Sciatic nerve (tissue), 2 donors: ENCODE measurements at places on chromosomes 12 and 14.

GRCh38 chr12:32501835-32502333 lies 102.5 kb downstream of the FGD4 start:
- no peak for DNase-seq

GRCh38 chr14:50820786-50821509 lies 10.0 kb downstream of the NIN start:
- DNase-seq: no peak

DNA sequence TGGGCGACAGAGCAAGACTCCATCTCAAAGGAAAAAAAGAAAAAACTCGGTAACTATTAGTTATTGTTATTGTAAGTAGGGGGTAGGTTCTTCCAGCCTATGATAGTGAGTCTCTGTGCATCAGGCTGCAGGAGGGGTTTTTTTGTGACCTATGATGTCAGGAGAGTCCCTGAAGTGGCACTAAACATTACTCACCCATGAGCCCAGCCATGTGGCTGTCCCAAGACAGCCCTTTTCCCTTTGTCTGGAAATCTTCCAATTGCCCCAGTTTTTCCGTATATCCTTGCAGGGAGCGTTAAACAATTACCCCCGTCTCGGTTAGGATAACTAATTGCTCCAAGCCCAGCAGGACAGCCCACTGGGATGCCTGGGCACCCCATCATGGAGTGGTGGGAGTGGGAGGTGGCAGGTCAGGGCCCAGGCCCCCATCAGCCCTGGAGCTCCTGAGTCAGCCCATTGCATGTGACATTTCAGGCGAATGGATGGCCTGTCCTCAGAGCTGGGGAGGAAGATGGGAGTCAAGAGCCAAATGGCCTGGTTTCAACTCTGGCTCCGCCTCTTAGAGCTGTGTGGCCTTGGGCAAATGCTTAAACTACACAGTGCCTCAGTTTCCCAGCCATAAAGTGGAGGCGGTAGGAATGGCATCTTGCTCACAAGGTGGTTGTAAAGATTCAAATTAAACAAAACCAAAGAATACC lies 16.4 kb downstream of the PHETA1 start:
- DNase-seq: no peak

GRCh38 chr12:40058721-40059190 lies 47.1 kb downstream of the SLC2A13 start:
- no peak for DNase-seq

DNA sequence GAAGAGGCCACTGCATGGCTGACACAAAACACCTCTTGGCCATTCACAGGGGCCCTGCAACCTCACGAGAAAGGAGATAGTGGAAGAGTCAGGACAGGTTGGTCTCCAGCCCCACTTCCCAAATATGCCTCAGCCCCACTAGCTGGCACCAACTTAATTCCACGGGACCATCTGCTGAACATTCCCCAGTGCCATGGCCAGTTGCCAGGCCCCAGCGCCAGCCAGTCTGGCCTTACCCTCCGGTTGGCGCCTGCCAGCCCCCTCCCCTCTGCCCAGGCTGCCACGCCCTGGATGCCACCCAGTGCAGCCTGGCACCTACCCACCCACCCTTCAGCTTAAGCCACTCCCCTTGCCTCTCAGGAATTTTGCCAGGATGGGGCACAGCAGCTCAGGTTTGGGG lies 21.2 kb upstream of the HSPB8 start:
- no peak for DNase-seq

- DNase-seq: peak; percentile 53
These were observed 48.2 kb upstream of the DYNC1H1 start for GRCh38 chr14:101915871-101916815.

DNA sequence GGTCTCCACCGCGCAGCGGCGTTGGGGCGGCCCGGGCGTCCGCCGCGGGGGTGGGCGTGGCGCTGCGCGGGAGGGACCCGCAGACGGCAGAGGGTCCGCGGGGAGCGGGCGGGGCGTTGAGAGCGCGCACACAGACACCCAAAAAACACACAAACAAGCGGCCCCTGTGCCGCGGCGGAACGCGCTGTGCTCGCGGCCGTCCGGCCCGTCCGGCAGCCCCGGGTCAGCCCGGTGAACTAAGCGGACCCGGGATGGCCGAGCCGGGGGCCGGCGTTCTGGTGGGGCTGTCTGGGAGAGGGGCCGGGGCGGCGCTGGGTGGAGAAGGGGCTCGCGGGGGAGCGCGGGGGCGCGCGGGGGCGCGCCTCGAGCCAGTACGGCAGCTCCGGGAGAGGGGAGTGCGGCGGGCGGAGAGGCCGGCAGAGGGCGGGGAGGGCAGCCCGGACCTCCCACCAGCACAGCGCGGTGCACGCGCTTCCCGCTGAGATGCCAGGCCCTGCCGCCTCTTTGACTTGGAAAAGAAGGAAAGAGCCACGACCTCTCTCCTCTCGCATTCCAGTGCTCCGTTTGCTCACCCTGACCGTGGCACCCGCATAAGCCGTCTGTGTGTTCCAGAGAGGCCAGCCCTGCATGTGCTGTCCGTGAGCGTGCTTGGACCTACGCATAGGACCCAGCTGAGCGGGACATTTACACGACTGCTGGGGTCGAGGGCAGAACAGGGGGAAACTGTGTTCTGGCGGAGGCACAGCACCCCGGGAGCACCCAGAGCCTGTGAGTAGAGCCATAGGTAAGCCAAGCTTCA lies 10.3 kb downstream of the SLC6A12 start:
- no peak for DNase-seq

DNA sequence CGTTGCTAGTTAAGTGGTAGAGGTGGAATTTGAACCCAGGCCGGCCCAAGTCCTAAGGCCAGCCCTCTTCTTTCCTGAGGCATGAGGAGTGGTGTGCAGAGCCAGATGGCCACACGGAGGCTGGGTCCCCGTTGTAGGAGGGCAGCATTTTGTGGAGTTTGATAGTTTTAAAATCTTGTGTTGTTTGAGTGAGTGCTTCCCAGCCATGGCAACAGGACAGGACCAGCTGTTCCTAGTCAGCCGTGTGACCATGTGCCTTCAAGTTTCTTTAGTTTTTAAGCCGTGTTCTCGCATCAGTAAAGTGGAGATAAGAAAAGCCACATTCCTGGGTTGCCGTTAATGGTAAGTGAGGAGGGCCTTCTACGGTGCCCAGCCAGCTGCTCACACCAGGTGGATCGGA lies 44.4 kb downstream of the UBE3B start:
- DNase-seq: no peak

DNA sequence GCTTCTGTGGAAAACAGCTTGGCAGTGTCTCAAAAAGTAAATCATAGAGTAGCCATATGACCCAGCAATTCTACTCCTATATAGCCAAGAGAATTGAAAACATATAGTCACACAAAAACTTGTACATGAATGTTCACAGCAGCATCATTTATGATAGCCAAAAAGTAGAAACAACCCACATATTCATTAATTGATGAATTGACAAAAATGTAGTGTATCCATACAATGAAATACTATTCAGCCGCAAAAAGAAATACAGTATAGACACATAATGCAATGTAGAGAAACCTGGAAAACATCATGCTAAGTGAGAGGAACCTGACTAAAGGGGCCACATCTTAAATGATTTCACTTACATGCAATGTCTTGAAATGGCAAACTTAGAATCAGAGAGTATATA lies 326.6 kb downstream of the KCNH5 start:
- no peak for DNase-seq

- no peak for DNase-seq
These were observed 254.6 kb downstream of the FBXL14 start for GRCh38 chr12:1339618-1340319.

- no peak for DNase-seq
These were observed 785.1 kb downstream of the DIO2 start for GRCh38 chr14:79426103-79426755.

DNA sequence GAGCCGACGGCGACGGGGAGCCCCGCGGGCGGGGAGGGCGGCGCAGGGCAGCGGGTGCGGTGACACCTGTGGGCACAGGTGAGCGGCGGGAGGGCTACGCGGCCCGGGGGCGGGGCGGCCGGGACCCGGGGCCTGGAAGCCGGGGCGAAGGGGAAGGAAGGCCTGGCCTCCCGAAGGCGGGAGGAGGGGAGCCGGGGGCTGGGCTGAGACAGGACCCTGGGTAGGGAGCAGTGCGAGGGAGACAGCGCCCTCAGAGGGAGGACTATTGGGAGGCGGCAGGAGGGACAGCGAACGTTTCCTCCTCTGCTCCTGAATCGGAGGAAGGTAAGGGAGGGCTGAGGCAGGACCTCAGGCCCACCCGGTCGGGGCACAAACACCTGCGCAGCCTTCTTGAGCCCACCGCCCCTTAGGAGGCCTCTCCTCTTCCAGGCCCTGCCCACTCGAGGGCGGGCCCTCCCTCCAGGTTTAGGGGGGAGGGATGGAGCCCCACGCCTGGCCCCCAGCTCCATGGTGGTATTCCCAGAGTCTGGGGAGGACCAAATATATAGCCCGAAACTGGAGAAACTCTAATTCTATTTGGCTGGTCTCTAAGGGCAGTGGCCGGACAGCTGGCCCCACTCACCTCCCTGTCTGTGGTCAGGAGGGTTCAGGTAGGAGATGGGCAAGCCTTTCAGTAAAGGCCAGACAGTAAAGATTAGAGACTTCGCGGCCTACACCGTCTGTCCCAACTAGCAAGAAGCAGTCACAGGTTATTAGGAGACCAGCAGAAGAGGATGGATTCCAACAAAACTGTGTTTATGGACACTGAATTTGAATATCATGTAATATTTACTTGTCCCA lies 509 bp downstream of the PLEKHG6 start:
- no peak for DNase-seq

DNA sequence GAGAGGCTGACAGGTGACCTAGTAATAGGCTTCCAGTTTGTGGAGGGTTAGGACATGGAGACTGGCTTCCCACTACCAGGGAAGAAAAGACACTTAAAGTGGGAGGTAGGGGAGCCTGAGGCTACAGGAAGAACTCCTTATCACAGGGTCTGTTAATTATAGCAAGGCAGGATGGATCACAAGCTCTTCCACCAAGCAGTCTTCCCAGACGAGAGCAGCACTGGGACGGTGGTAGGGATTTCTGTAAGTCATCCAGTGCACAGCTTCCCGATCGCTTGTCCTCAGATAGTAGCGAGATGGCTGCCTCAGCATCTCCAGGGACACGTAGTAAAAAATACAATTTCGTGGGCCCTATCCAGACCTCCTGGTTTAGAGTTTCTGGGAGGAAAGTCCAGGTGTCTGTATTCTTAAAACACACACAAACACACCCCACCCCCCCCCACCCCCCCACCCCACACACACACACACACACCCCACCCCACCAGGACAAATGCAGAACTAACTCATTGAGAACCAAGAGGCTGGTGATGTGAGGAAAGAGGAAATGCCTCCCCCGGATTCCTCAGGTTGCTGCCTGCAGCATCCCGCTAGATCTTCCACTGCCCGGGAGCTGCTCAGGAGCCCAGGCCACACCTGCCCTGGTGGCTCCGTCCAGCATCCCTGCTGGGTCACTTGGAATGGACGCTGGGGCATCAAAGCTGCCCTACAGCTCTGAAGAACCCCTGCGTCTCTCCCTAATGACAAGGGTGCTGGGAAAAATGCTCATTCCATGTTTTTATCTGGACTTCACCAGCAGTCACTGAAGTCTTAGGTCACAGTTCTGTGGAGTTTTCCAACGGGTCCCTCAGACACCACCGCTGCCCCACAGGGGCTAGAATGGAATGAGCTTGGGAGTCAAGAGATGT lies 307.2 kb downstream of the CACNA1C start:
- no peak for DNase-seq

GRCh38 chr12:4881266-4882064 lies 28.2 kb upstream of the KCNA1 start:
- DNase-seq: no peak

DNA sequence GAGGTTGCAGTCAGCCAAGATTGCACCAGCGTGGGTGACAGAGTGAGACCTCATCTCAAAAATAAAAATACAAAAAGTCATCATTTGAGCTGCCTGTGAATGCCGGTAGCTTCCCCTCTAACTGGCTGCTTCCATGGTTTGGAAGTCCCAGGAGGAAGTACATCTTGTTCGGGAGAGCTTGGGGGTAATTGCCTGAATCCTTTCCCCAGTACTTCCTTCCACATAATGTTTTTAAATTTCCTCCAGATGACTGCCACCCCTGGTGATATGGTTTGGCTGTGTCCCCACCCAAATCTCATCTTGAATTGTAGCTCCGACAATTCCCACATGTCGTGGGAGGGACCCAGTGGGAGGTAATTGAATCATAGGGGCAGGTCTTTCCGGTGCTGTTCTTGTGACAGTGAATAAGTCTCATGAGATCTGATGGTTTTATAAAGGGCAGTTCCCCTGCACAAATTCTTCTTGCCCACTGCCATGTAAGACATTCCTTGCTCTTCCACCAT lies 87.2 kb downstream of the SPRING1 start:
- DNase-seq: no peak

DNA sequence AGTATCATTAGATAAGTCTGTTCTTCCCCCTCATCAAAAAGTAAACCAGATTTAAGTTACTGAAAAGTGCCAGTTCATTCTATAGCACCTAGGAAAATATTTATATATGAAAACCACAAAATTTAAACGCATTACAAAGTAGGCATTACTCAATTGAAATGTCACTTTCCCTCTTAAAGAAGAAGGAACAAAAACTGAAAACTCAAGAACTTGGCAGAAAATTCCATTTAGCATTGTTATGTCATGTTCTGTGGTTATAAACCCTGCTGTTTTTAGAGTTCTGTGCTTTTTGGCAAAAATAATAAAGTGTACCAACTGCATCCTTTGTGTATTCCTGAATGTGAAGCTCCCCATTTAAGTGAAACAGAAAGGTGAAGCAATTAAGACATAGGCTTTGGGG lies 3.6 kb downstream of the FGD4 start:
- no peak for DNase-seq

DNA sequence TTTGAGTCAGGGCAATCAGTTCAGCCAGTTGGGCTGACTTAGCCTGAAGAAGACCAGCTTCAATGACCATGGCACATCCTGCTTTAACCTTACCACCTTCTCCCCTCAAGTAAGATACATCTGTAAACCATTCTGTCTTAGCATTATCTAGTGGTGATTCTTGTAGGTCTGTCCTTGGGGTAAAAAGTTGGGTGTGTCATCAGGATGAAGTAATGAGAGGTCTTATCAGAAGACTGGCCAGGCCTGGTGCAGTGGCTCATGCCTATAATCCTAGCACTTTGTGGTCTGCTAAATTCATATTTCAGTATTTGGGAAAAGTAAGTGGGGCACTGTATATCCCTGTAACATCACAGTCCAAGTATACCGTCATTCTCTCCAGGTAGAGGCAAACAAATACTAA lies 19.1 kb downstream of the SINHCAF start:
- DNase-seq: no peak

DNA sequence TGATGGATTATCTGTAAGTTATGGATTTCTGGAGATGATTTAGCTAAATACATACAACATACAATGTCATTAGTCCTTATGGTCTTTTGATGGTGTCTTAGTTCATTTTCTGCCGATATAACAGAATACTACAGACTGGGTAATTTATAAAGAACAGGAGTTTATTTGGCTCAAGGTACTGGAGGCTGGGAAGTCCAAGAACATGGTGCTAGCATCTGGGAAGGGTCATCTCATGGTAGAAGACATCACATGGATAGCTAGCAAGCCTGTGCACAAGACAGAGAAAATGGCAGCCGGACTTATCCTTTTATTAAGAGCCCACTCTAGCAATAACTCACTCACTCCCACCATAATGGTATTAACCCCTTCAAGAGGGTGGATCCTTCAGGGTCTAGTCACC lies 24.2 kb downstream of the KLHL28 start:
- DNase-seq: no peak

GRCh38 chr12:44570036-44570583 lies 306.0 kb downstream of the NELL2 start:
- no peak for DNase-seq

GRCh38 chr12:52789637-52790426 lies 6.1 kb downstream of the KRT3 start:
- DNase-seq: no peak

- DNase-seq: no peak
These were observed 315.7 kb downstream of the NAV3 start for GRCh38 chr12:78146365-78146772.

- peak; percentile 62 for DNase-seq
These were observed 975 bp upstream of the RTL1 start for GRCh38 chr14:100904307-100905087.
